Gastrocnemius medialis (tissue), 4 donors: ENCODE measurements at places on chromosomes 11 and 22.

GRCh38 chr11:19819148-19819547 lies 106.5 kb downstream of the NAV2 start:
- no peak for DNase-seq

- DNase-seq, result no peak
Measured at GRCh38 chr22:37968452-37969251, 15.2 kb downstream of the POLR2F start.

DNA sequence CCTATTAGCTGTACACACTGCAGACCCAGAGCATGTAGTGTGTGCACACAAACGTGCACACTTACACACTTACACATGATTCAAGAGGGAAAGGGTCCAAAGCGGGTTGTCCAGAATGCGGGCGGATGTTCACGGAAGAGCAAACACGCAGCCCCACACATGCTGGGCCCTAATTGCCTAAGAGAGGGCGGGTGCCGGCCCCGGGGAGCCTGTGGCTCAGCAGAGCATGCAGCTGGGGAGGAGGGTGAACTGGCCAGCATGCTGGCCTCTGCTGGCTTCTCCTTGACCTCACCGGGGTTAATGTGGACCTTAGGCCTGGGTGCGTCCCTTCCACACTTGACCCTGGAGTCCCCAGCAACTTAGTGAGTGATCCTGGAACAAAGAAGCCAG lies 816.3 kb downstream of the BRD1 start:
- DNase-seq, result no peak

DNA sequence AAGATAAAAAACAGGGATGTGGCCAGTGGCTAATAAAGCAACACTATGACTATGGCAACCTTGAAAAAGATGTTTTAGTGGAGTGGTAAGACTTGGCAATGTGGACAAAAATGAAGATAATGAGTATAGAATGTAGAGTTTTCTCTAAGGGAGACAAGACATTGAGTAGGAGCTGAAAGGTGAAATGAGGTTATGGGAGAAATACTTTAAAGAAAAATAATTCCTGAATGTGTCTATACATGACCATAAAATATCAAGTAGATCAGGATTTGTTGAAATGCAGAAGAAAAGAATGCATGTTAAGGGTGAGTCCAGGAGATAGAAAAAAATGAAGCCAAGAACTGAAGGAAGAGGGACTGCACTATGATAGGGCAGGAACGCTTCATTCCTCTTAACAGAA lies 101.6 kb upstream of the CARD18 start:
- DNase-seq, result no peak

DNA sequence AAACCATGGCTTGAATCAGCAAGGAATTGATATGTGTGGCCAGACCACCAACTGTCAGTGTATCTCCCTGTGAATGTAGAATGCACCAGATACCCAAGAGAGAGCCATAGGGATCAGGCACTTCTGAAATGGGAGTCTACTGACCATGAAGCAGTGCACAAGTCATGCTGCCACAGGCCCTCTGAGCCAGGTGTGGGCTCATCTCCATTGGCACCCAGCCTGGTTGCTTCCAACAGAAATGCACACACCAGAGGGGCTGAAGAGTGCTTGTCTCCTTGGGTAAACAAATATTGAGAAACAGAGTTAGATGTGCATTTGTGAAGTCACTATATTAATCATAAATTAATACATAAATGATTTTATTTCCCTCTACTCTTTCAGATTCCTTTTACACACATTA lies 28.4 kb upstream of the PANX1 start:
- DNase-seq, result no peak

- no peak for DNase-seq
Measured at GRCh38 chr11:26943636-26944035, 50.3 kb upstream of the FIBIN start.

DNA sequence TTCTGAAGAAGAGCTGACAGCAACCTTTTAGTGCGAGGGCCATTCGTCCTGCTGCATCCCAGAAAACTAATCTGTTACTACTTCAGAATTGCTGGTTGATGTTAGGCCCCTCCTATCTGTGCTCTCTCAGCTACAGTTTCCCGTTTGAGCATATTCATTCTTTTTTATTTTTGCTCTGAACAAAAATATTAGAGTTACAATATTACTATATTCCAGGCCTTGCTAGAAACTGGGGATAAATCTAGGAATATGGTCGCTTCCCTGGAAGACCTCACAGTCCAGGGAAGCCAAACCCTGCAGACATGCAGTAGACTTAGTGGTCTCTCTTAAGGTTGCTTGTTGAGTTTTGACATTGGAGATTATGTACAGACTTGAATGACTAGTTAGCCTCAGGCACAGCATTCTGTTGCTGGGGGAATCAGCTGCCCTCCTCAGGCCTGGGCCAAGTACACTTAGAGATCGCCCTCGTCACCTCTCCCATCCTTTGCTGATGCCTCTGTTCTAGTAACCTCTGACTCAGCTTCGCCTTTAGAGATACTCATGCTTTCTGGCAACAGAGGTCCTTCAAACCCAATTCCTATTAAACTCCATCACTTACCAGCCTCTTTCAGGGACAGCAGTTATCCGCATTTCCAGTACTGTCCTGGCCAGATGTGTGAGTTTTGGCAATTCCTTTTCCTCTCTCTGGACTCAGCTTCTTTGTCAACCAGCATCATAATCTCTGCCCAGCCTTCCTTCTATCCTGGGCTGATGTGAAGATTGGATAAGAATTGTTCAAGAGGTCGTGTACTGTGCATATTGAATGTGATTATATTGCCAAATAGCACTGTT lies 698 bp upstream of the ANAPC15 start:
- no peak for DNase-seq

DNA sequence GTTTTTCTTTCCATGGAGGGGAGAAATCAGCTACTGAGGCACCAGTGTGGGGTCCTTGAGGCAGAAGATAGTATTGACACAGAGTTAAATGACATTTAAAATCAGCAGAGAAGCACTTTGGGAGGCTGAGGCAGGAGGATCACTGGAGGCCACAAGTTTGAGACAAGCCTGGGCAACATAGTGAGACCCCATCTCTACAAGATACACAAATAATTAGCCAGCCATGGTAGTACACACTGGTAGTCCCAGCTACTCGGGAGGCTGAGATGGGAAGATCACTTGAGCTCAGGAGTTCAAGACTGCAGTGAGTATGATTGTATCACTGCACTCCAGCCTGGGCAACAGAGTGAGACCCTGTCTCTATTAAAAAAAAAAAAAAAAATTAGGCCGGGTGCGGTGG lies 38.1 kb downstream of the KREMEN1 start:
- no peak for DNase-seq

GRCh38 chr11:95585069-95585751 lies 204.4 kb downstream of the FAM76B start:
- no peak for DNase-seq

- no peak for DNase-seq
Measured at GRCh38 chr11:832529-833113, at the start of gene CD151. Gene CD151, plus strand, starts transcription at chr11:832952. Its CDS starts 3,118 bp downstream, at chr11:836070.

DNA sequence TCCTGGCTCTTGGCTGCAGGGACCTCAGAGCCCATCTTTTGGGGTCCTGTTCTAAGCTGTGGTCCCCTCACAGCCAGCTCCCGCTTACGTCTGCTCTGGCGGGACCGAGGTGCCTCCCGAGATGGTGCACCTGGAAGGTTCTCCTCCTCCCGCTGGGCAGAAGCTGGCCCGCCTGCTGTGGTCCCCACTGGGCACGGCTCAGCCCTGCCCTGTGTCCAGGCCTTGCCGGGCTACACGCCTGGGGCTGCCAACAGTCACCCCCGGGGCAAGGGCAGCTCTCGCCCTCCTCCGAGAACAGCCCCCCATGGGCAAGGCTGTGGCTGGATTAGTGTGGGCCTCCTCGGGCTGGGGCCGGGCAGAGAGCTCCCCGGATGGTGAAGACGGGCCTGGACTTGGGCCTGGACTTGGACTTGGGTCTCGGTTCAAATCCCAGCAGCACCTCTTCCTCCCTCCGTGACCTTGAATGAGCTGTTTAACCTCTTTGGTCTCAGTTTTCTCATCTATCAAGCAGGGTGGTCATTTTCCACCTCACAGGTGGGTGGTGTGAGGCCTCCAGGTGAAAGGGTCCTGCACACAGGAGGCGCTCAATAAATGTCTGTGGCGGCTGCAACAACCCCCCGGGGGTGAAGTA lies 998 bp downstream of the BAIAP2L2 start:
- no peak for DNase-seq

GRCh38 chr11:133563505-133564025 lies 31.3 kb upstream of the OPCML start:
- no peak for DNase-seq

DNA sequence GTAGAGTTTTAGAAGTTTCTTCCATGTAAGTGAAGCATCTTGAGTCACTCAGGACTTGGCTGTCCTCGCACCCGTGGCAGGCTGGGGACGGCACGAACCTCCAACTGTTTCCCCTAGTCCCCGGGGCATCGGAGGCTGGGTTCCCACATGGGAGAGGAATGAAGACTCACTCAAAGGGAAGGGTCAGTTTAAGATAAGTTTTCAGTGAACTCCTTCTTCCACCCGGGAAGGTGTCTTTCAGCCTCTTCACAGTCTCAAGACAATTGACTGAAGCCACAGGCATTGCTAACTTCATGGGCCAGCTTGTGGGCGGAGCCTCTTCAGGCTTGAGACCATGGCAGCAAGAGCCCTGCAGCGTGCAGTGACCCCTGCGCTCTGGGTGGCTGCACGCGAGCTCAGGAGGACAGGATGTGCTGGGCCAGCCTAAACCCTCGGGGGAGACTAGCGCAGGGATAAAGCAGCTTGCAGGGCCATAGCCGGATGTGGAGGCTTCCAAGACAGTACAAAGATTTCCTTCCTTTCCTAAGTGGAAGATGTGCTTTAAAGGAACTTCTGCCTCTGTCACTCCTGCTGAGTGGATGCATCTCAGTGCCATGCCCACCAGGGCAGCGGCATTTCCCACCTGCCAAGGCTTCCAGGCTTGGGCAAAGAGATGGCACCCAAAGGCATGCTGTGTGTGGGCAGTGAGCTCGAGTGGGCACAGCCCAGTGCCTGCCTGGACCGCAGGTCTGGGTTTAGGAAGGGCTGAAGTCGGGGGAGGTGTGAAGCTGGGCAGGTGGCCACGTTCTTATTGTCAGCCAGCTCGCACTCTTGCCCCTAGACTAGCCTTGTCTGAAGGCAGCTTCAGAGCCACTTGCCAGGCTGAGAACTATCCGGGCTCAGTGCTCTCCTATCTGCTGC lies 32.9 kb downstream of the PPIL2 start:
- DNase-seq, result peak; percentile 28

DNA sequence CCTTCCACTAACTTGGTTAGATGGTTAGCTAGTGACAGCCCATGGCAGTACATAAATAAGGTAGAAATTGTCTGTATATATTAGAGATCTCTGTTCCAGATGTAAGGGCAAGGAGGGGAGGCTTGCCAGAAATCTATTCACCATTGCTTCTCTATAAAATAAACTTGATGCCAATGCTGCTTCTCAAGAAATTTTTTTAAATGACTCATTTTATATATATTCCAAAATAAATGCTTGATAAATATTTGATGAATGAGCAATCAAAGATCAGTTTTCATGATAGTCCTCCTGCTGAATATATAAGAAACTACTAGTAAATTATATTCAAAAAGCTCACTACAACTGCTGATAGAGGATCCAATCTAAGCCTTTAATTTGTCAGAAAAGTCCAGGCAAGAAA lies 710.6 kb upstream of the CCDC179 start:
- no peak for DNase-seq

DNA sequence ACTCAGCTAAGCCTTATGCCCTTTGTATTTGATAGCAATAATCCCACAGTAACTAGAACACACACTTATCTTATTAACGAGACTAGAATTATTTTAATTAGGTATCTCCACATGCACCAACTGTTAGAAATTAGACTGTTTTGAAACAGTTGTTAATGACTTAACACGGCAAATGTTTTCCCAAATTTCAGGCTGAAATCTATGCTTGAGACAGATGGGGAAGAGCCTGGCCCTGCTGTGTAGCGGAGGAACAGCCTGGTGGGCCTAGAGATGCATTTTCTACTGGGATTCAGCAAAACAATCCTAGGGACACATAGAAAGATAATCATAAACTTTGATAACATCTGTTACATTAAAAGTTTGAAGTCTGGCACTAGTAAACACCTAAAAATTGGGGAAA lies 273.4 kb downstream of the TTC28 start:
- no peak for DNase-seq

DNA sequence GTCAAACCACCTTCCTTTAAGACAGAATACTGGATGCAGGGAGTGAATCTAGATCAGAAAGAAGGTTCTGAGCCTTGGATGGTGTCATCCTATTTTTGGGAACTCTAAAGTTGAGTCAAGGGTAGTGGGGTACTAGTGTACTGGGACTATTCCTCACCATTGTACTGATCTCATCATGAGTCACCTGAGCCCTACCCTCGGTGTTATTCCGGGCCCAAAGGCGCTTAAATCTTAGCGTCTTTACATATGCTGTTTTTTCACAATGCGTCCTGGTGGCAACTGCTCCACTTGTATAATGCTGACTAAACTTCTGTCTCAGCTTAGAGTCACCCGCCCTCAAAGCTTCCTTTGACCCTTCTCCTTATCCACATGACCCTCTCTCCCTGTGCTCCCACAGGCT lies 25.3 kb upstream of the PATE1 start:
- DNase-seq, result no peak

DNA sequence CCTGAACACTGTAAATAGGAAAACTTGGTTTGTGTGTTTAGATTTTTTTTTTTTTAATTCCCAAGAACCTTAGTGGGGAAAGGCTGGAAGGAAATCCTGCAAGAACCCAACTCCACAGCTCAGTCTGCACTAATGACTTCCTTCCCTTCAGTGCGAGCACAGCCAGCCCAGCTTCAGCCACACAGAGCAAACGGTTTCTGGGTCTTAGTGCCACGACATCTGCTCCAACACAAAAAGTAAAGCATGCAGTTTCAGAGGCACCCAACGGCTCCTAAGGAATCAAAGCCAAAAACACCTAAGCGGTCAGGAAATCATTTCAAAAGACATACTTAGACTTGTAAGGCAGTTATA lies 236.1 kb downstream of the TTC28 start:
- DNase-seq, result peak; percentile 65

DNA sequence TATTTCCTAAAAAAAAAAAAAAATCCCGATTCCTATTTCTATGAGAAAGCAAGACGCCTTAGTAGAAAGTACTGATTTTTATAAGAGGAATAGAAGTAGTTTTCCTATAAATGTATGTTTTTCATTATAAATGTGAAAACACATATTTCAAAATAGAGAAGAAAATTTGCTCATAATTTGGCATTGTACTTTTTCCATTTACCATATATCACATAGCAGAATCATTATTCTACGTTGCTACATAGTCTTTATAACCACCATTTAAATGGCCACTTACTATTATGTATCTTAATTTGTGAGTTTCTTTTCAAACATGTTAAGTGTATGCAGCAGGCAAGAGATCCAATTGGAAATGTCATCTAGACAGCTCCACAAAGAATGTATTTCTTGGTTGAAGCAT lies 99.0 kb downstream of the CCDC34 start:
- DNase-seq, result no peak

- DNase-seq, result no peak
Measured at GRCh38 chr22:25569983-25570382, 5.5 kb downstream of the GRK3 start.

GRCh38 chr11:119382101-119382500 lies 611 bp upstream of the USP2 start:
- DNase-seq, result no peak

- no peak for DNase-seq
Measured at GRCh38 chr11:9069256-9069655, 22.1 kb downstream of the SCUBE2 start.

- no peak for DNase-seq
Measured at GRCh38 chr11:130171534-130171933, 12.0 kb downstream of the ST14 start.
